Stimulated activated CD8-positive, alpha-beta memory T cell treated with anti-CD3 and anti-CD28 coated beads, Interleukin-7, amount 100 ng/mL, for 48 hours (primary cell): ENCODE measurements at places on chromosomes 1 and 21.

- DNase-seq = no peak
These were observed 6.0 kb downstream of the TFF1 start for GRCh38 chr21:42360317-42360716.

DNA sequence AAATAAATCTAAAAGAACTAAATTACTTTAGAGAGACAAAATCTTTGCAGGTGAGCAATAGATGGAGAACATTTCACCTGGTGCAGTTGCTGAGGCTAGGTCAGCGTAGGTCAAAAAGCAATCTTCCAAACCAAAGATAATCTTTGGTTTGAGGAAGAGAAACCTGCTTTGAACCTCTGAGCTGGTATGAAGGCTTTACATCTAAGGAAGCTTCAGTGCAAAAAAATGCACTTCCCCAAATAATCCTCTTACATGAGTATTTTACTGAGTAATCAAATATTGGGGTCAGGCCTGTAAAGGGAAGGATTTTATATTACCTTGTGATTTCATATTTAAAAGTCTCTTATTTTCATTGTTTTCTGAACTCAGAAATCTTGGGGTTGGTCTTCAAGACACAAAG lies 223.6 kb downstream of the SRGAP2C start:
- no peak for DNase-seq

- DNase-seq = no peak
These were observed 3.0 kb downstream of the PTPN22 start for GRCh38 chr1:113868387-113869083.

- no peak for DNase-seq
These were observed 664 bp downstream of the LRRC47 start for GRCh38 chr1:3795453-3796214.

- DNase-seq = no peak
These were observed 42.1 kb upstream of the EDARADD start for GRCh38 chr1:236351875-236352573.
